ENCODE measurements at places on chromosomes 5 and 9.

DNA sequence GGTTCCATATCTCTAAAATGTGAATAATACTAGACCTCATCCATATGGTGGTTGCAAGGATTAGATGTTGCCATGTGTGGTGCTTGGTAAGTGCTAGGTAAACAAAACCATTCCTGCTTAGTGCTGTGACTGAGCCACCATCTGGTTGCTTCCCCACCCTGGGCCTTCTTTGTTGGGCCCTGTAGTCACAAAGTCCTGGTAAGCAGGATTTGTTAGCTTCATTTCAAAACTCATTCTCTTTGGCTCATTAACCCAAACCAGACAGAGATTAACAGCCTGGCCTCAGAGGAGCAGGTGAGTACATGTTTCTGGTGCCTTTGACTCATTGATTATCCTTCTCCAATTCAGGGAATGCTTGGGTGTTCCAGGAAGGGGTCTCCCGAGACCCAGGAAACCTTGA lies 240.2 kb downstream of the ARHGAP26 start:
- no peak for DNase-seq
- no peaks in the 10 kb centered on the region for H3K27me3 ChIP-seq
- no peak overlapping the region for H3K27ac ChIP-seq
- no peaks in the 10 kb centered on the region for H3K36me3 ChIP-seq
- peaks cover 57% of the 10 kb centered on the region for H3K4me1 ChIP-seq

DNA sequence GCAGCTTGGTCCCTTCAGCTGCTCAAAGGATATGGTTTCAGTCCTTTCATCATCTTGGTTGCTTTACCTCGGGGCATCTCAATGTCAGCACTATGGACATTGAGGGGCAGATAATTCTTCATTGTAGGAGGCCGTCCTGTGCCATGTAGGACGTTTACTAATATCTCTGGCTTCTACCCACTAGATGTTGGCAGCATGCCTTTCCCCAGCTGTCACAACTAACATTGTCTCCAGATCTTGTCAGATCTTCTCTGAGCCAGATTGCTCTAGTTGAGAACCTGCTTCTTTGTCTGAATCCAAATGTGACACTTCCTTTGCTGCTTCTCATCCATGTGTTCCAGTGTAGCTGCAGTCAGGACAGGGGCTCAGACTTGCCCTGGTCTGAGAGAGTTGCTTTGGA lies 10.3 kb downstream of the PTPA start:
- H3K27me3 ChIP-seq: peaks cover 6% of the 10 kb centered on the region
- peaks cover 12% of the 10 kb centered on the region for H3K4me1 ChIP-seq
- H3K4me3 ChIP-seq: no peak overlapping the region
- H3K36me3 ChIP-seq: peaks cover 45% of the 10 kb centered on the region
- H3K27ac ChIP-seq: no peak overlapping the region

DNA sequence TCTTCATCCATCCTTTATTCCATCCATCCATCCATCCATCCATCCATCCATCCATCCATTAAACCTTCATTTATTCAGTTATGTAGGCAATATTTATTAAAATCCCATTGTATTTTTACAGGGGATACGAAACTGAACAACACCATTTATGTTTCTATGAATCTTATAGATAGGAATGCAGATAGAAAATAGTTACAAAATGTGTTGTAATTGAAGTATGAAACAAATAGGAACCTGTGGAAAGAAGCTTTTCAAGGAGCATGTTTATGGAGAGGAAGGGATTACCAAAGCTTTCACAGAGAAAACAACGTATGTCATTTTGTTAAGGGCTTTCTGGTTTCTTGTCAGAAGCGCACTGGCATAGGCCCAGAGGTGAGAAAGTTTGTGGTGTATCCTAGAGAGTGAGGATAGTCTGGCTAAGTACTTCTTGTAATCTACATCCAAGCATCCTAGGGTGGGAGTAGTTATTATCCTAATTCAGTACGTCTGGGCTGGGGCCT lies 184.0 kb downstream of the CNTLN start:
- no peaks in the 10 kb centered on the region for H3K27me3 ChIP-seq
- H3K4me3 ChIP-seq: no peak overlapping the region
- H3K27ac ChIP-seq: no peak overlapping the region
- peaks cover 7% of the 10 kb centered on the region for H3K36me3 ChIP-seq
- DNase-seq: no peak

GRCh38 chr5:131505237-131505908 lies 129.7 kb downstream of the RAPGEF6 start:
- no peak overlapping the region for H3K4me3 ChIP-seq
- DNase-seq: no peak
- H3K36me3 ChIP-seq: peaks cover 46% of the 10 kb centered on the region
- H3K4me1 ChIP-seq: no peaks in the 10 kb centered on the region

GRCh38 chr9:136535070-136535469 lies 10.8 kb downstream of the NOTCH1 start:
- DNase-seq: peak; percentile 39
- H3K4me1 ChIP-seq: peaks cover 42% of the 10 kb centered on the region
- no peak overlapping the region for H3K27ac ChIP-seq
- H3K4me3 ChIP-seq: no peak overlapping the region
- peaks cover 13% of the 10 kb centered on the region for H3K36me3 ChIP-seq

DNA sequence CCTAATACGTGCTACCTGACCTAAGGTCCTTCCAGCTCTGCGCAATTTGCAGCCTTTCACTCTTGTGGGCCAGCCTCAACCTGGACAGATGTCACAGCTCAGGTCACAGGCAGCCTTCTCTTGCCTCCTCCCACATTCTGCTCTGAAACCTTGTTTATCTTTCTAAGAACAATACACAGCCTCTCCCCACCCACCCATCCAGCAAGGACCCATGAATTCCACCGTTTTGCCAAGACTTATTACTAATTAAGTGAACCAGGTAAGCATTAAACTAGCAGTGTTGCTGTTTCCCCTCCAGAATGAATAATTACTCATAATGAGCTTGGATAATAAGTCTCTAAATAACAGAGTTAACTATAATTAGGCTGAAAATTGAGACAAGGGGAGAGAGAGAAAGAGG lies 11.0 kb downstream of the FABP6 start:
- H3K27ac ChIP-seq: peak overlapping the region; percentile 21
- peak overlapping the region; percentile 44 for H3K4me3 ChIP-seq
- peak; percentile 15 for DNase-seq
- H3K36me3 ChIP-seq: no peaks in the 10 kb centered on the region
- peaks cover 51% of the 10 kb centered on the region for H3K4me1 ChIP-seq
- H3K27me3 ChIP-seq: peaks cover 8% of the 10 kb centered on the region

DNA sequence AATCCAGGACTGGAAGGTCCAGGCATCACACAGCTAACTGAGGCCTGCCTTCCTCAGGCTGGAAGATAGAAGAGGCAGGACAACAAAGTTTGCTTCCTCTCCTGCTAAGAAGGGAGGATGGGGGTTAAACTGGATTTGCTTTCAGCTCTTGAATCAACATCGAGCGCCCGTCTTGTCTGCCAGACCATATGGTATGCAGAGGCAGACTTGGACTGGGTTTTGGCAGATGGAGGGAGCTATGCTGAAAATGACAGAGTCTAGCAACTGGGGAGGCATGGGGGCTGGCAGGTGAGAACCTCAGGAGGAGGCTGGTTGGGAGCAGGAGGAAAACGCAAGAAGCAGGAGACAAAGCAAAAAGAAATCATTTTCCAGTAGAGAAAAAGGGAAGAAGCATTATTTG lies 289.5 kb upstream of the IL12B start:
- H3K4me1 ChIP-seq: peaks cover 6% of the 10 kb centered on the region
- H3K27ac ChIP-seq: peak overlapping the region; percentile 15
- peaks cover 12% of the 10 kb centered on the region for H3K36me3 ChIP-seq
- H3K27me3 ChIP-seq: peaks cover 7% of the 10 kb centered on the region
- no peak overlapping the region for H3K4me3 ChIP-seq

DNA sequence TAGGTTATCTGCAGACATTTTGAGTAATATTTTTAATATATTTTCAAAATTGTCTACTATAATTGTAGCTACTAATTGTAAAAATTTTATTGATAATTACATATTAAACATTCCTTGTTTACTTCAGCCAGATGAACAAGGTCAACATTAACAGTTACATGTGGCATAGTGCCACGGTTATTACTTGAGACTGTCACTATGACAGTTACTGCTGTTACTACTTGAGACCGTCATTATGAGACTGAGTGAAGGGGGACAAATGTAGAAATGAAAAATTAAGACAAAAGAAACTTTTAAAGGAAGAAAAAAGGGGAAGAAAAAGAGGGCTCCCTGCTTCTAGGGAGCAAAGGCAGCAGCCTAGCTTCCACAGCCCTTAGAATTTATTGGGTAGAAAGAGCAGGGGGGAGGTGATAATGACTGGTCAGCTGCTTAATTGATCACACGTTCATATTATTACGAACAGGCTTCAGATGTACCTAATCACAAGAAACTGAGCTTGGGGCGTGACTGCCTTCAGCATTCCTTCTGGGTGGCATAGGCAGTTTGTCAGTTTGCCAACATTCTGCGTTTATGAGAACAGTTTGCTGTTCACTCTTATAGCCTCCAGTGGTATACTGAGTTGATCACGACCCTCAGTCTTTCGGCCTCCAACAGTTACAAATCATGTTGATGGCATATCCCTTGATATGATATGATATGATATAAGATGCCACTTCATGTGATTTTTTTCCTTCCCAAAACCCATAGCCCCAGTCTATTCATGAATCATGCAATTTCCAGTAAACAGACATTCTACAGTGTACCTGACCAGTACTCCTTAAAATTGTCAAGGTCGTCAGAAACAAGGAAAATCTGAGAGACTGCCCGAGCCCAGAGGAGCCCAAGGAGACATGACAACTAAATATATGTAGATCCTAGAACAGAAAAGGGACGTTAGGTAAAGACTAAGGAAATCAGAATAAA lies 13.1 kb downstream of the MARCHF6 start:
- H3K27me3 ChIP-seq: no peaks in the 10 kb centered on the region
- peaks cover 79% of the 10 kb centered on the region for H3K36me3 ChIP-seq
- H3K4me3 ChIP-seq: no peak overlapping the region
- H3K27ac ChIP-seq: no peak overlapping the region

- peaks cover 4% of the 10 kb centered on the region for H3K27me3 ChIP-seq
- H3K4me3 ChIP-seq: no peak overlapping the region
- peaks cover 25% of the 10 kb centered on the region for H3K36me3 ChIP-seq
- DNase-seq: no peak
- peaks cover 7% of the 10 kb centered on the region for H3K4me1 ChIP-seq
- H3K27ac ChIP-seq: peak overlapping the region; percentile 62
Observed at GRCh38 chr9:113387560-113388230, 10.9 kb upstream of the HDHD3 start.

DNA sequence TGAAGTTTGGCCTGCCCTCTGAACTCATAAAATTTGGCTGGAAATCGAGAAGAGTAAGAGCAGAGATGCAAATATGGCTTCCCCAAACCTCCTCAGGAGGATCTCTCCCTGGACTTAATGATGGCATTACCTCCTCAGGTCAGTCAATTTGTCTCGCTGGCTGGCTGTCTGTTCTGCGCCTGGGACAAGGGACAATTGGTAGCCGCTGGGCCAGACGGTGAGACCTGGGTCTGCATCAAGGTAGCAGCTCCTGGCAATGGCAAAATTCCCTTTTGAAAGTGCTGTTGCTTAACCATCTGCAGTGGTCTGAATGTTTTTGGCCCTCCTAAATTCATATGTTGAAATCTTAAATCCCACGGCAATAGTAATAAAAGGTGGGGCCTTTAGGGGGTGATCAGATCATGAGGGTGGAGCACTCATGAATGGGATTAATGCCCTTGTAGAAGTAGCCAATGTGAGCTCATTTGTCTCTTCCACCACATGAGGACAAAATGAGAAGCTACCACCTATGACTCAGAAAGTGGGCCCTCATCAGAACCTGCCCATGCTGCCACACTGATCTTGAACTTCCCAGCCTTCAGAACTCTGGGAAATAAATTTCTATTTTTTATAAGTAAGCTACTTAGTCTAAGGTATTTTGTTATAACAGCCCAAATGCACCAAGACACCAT lies 439.3 kb upstream of the KLF4 start:
- no peak overlapping the region for H3K4me3 ChIP-seq
- DNase-seq: no peak
- H3K27me3 ChIP-seq: peaks cover 11% of the 10 kb centered on the region
- H3K4me1 ChIP-seq: no peaks in the 10 kb centered on the region
- H3K27ac ChIP-seq: no peak overlapping the region
